ENCODE measurements at places on chromosomes 4 and X. TPM values are rescaled to one million over a fixed set of nuclear protein-coding genes. Genes with fewer than 3 reads are reported as not detected.

GRCh38 chr4:55303760-55304165, 42.3 kb upstream of the SRD5A3 start:
- DNase-seq, result no peak
- H3K27ac ChIP-seq, result no peak overlapping the region
- H3K27me3 ChIP-seq, result no peaks in the 10 kb centered on the region

- H3K4me3 ChIP-seq, result no peak overlapping the region
- no peak overlapping the region for H3K27ac ChIP-seq
- H3K36me3 ChIP-seq, result no peaks in the 10 kb centered on the region
- H3K27me3 ChIP-seq, result no peaks in the 10 kb centered on the region
- no peaks in the 10 kb centered on the region for H3K4me1 ChIP-seq
- no peak for DNase-seq
Measured at GRCh38 chrX:32599156-32599555, 612.2 kb downstream of the DMD start.

DNA sequence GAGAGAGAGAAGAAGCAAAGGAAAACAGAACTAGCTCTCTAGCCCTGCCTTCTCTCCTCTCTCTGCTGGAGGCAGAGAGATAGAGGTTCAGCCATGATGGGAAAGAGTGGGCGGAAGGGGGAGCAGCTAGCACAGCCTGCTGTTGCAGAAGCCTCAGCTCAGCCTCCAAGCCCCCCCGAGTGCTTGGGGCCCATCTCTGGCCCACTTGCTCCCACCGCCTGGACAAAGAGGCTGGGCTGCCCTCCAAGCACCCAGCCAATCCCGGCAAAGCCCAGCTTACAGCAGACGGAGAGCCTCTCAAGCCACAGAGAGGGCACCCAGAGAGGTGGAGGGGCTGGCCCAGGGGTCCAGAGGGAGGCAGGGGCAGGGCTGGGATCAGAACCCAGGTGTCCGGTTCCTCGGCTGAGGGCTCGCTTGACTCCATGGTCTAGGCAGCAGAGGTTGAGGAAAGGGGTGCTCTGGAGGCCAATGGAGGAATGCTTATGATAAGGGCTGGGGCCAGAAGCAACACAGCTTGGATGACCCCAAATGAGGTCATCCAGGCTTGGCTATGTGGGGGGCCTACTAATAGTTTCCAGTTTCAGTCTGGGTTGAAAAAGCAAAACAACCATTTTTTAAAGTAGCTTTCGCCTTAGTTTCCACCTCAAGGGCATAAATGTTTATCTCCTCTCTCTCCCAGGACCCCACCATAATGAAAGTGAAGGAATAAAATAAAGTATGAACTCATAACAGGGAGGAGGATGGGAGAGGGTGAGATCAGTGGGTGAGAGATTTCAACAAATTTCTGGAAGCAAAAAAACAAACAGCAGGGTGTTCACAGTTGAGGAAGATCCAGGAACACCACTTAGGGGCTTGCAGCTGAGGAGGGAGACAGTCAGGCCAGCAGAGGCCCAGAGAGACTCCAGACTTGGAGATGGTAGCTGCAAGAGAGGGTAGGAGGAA, 24.9 kb upstream of the IQSEC2 start:
- H3K4me1 ChIP-seq, result no peaks in the 10 kb centered on the region
- no peaks in the 10 kb centered on the region for H3K27me3 ChIP-seq
- no peaks in the 10 kb centered on the region for H3K36me3 ChIP-seq
- DNase-seq, result no peak
- no peak overlapping the region for H3K4me3 ChIP-seq

GRCh38 chr4:182144626-182145333, 98.4 kb upstream of the TENM3 start:
- peaks cover 19% of the 10 kb centered on the region for H3K27me3 ChIP-seq
- H3K27ac ChIP-seq, result no peak overlapping the region
- peaks cover 10% of the 10 kb centered on the region for H3K4me1 ChIP-seq
- no peak for DNase-seq
- H3K4me3 ChIP-seq, result peak overlapping the region; percentile 72

DNA sequence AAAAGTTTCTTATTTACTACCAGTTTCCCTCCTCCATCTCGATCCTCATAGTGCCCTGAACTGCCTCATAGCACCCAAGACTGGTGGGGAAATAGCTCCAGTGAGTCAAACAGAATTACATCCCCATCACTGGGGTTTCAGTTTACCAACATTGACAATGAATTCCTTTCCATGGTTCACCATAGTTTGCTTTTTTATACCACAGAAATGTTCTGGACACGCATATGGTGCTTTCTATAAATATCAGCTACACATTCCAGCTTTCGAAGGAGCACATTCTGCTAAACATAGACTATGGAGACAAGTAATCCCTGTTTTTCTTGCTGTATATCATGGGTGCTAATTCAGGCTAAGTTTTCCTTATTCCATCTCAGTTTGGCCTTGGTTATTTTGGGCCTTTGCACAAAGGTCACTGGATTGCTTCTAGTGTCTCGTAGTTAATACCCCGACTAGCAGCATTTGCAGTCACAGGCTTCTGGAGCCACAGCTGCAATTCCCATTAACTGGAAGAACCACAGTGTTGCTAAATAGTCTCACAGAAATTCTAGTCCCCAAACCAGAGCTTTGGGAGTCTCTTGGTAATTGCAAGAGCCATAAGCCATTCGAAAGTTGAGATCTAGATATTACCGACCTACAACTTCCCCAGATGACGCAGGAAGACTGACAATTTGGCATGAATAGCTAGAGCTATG, 53.4 kb upstream of the TRPC3 start:
- H3K4me3 ChIP-seq, result no peak overlapping the region
- no peaks in the 10 kb centered on the region for H3K36me3 ChIP-seq
- H3K27ac ChIP-seq, result no peak overlapping the region
- no peaks in the 10 kb centered on the region for H3K27me3 ChIP-seq
- H3K4me1 ChIP-seq, result no peaks in the 10 kb centered on the region

DNA sequence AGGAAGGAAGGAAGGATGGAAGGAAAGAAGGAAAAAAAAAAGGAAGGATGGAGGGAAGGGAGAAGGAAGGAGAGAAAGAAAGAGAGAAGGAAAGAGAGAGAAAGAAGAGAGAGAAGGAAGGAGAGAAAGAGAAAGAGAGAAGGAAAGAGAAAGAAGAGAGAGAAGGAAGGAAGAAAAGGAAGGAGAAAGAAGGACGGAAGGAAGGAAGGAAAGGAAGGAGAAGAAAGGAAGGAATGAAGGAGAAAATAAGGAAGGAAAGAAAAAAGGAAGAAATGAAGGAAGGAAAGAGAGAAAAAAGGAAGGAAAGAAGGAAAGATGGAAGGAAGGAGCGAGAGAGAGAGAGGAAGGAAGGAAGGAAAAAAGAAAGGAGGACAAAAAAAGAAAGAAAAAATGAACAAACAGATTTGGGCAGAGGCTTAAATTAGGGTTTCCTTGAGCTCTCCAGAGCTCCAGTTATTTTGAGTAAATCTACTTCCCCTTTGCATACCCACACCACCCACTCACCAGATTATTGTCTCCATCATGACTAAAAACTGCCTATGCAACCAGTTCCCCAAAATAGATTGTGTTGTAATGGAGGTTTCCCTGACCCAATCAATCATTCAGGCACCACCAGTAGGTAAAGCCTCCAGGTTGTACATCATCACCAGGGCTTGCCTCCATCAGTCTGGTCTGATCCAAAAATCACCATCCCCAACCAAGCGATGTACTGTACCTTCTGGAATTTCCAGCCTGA, 1722.9 kb upstream of the PCDH10 start:
- H3K36me3 ChIP-seq, result no peaks in the 10 kb centered on the region
- no peaks in the 10 kb centered on the region for H3K27me3 ChIP-seq
- H3K4me1 ChIP-seq, result no peaks in the 10 kb centered on the region
- DNase-seq, result no peak
- no peak overlapping the region for H3K4me3 ChIP-seq

STPG2 gene
- not detected for total RNA-seq

DNA sequence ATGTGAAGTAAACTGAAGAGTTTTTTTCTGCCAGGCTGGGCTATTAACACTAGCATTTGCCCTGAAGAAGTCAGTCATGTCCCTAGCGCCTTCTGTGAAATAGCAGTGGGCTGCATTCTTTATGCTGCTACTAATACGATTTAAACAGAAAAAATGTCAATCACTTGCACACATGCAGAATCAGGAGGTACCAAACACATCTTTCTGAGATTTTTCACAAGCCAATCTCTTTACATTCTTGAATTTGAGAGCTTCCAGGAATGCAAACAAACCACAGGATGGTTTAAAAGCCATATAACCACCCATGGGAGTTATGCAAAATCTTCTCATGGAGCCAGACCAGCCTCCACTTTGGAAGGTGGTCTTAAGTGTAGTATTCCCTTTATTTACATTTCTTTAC, 220.1 kb downstream of the IQCM start:
- no peaks in the 10 kb centered on the region for H3K36me3 ChIP-seq
- H3K4me3 ChIP-seq, result no peak overlapping the region
- DNase-seq, result no peak
- no peak overlapping the region for H3K27ac ChIP-seq
- H3K27me3 ChIP-seq, result no peaks in the 10 kb centered on the region

DNA sequence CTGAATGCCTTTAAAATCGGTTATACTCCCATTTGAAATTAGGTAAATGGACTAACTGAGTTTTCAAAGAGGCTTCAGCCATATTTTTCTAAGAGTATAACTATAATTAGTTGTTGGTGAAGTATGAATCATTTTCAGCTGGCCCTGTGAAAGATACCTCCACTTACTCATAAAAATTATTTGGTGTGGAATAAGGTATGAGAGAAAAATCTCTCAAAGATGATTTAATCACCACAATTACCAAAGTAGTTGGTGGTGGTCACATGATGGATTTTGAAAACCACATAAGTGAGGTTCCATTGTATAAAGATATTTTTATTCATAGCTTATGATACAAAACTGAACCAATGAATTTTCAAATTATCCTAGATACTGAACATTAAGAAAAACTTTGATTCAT, 9.0 kb upstream of the KLHL2 start:
- no peaks in the 10 kb centered on the region for H3K27me3 ChIP-seq
- no peaks in the 10 kb centered on the region for H3K4me1 ChIP-seq
- H3K36me3 ChIP-seq, result no peaks in the 10 kb centered on the region

TDO2 gene
- total RNA-seq, result 0.21 TPM

DNA sequence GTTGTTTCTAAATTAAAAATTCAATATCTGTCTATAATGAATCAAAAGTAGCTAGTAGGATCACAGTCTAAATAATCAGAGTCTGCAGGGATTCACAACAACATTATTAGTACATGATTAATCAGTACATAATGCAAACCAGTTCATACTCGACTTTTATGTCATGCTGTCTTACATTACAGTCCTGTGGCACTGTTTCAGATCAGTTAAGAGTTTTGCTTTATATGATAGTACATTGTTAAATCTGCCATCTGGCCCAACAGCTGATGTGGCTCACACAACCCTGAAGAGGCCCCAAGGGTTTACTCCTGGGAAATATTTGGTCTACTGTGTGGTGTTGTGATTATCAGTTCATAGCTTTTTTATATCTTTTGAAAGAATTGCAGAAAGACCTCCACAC, 247.1 kb upstream of the ETNPPL start:
- H3K36me3 ChIP-seq, result no peaks in the 10 kb centered on the region
- no peak overlapping the region for H3K4me3 ChIP-seq
- no peak for DNase-seq
- H3K27ac ChIP-seq, result no peak overlapping the region
- no peaks in the 10 kb centered on the region for H3K4me1 ChIP-seq

NDUFB11 gene
- total RNA-seq, result 122 TPM

GRCh38 chr4:15003891-15004738, 1.8 kb downstream of the CPEB2 start:
- H3K27ac ChIP-seq, result peak overlapping the region; percentile 98
- peaks cover 3% of the 10 kb centered on the region for H3K36me3 ChIP-seq
- peaks cover 11% of the 10 kb centered on the region for H3K4me1 ChIP-seq
- peak; percentile 22 for DNase-seq
- peak overlapping the region; percentile 99 for H3K4me3 ChIP-seq

DNA sequence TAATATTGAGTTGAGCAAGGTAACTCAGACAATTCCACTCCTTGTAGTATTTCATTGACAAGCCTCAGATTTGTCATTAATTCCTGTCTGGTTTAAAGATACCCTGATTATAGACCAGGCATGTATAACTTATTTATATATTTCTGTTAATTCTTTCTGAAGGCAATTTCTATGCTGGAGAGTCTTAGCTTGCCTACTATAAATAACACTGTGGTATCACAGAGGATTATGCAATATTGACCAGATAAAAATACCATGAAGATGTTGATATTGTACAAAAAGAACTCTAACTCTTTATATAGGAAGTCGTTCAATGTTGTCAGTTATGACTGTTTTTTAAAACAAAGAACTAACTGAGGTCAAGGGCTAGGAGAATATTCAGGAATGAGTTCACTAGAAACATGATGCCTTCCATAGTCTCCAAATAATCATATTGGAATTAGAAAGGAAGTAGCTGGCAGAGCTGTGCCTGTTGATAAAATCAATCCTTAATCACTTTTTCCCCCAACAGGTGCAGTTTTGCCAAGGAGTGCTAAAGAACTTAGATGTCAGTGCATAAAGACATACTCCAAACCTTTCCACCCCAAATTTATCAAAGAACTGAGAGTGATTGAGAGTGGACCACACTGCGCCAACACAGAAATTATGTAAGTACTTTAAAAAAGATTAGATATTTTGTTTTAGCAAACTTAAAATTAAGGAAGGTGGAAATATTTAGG, 821 bp downstream of the CXCL8 start:
- no peak overlapping the region for H3K27ac ChIP-seq
- no peak overlapping the region for H3K4me3 ChIP-seq
- no peaks in the 10 kb centered on the region for H3K36me3 ChIP-seq
- no peak for DNase-seq
- no peaks in the 10 kb centered on the region for H3K4me1 ChIP-seq
- H3K27me3 ChIP-seq, result no peaks in the 10 kb centered on the region

GRCh38 chr4:185657183-185657582, 121.9 kb upstream of the PDLIM3 start:
- DNase-seq, result no peak
- peak overlapping the region; percentile 77 for H3K27ac ChIP-seq
- H3K4me1 ChIP-seq, result no peaks in the 10 kb centered on the region
- peaks cover 12% of the 10 kb centered on the region for H3K36me3 ChIP-seq

- H3K4me1 ChIP-seq, result peaks cover 7% of the 10 kb centered on the region
- no peak for DNase-seq
- peak overlapping the region; percentile 88 for H3K27ac ChIP-seq
- no peaks in the 10 kb centered on the region for H3K27me3 ChIP-seq
- H3K36me3 ChIP-seq, result no peaks in the 10 kb centered on the region
- H3K4me3 ChIP-seq, result peak overlapping the region; percentile 74
Measured at GRCh38 chr4:26858035-26858918, 2.4 kb upstream of the STIM2 start.

GRCh38 chr4:42306221-42307109, 90.8 kb upstream of the SHISA3 start:
- no peaks in the 10 kb centered on the region for H3K36me3 ChIP-seq
- no peak overlapping the region for H3K27ac ChIP-seq
- no peaks in the 10 kb centered on the region for H3K27me3 ChIP-seq
- H3K4me3 ChIP-seq, result no peak overlapping the region
- no peaks in the 10 kb centered on the region for H3K4me1 ChIP-seq

- no peak for DNase-seq
- H3K27ac ChIP-seq, result no peak overlapping the region
- H3K4me1 ChIP-seq, result no peaks in the 10 kb centered on the region
Measured at GRCh38 chrX:23883737-23884354, 23.9 kb downstream of the APOO start.

DNA sequence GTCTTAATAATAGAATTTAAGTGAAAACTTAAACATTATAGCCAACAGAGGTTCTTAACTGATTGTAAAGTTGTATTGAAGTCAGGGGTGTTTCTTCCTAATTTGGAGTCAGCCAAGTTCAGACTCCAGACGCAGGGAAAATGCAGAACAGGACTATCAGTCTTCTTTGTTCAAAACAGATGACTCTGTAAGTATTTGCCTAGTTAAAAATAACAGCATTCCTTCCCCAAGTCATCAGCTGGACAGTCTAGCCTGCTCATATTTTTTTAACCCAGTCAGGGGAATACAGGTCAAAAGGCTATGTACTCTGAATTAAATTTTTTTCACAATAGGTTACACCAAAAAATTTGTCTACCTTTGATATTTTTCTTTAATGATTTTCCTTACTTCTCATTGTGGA, 73.8 kb upstream of the DCLK2 start:
- no peaks in the 10 kb centered on the region for H3K27me3 ChIP-seq
- peak overlapping the region; percentile 65 for H3K27ac ChIP-seq
- DNase-seq, result no peak

ETDC gene
- total RNA-seq, result not detected
